NCI-H82 (cell line): ENCODE measurements at places on chromosomes 1 and 21.

DNA sequence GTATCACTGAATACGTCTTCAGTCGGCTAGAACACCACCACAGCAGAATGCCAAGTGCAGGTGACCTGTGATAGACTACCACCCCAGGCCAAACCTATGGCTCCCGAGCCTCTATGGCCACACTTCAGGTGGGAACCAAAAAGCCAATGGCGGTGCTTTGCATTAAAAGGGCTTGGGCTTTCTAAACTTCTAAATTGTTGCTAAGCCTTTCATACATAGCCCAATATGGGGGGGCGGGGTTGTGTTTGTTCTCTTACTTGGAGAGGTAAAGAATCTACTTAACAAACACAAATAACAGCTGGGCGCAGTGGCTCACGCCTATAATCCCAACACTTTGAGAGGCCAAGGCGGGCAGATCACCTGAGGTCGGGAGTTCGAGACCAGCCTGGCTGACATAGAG is 19.7 kb downstream of the USP48 start:
- DNase-seq: peak; percentile 72

DNA sequence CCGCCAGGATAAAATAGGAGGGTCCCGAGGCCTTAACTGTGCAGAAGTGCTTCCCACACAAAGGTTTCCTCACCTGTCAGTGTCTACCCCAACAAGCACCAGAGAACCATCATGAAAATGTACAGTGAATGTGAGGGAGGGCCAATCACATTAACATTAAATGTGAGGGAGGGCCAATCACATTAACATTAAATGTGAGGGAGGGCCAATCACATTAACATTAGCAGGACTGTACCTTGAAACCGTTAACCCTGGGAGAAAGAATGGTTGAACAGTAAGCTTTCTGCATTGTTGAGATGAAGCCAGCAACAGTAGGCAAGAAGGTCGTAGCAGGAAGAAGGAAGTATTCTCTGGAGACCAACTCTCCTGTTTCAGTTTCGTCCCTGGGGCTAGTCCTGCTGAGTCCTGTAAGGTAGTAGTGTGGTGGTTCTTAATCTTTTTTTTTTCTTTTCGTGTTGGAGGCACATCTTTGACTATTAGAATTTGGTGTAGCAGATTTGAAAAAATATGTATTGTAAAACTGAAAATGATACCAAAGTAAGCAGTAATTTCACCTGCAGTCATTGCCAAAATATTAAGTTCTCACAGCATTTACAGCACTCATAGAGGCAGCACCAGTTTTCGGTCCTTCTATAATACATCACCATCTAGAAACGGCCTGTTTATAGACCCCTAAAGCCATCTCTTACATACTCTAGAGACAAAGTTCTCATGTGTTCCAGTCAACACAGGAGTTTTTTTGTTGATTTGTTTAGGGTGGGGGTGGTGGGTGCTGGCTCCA is 98.6 kb upstream of the PPP2R5A start:
- peak; percentile 29 for DNase-seq

DNA sequence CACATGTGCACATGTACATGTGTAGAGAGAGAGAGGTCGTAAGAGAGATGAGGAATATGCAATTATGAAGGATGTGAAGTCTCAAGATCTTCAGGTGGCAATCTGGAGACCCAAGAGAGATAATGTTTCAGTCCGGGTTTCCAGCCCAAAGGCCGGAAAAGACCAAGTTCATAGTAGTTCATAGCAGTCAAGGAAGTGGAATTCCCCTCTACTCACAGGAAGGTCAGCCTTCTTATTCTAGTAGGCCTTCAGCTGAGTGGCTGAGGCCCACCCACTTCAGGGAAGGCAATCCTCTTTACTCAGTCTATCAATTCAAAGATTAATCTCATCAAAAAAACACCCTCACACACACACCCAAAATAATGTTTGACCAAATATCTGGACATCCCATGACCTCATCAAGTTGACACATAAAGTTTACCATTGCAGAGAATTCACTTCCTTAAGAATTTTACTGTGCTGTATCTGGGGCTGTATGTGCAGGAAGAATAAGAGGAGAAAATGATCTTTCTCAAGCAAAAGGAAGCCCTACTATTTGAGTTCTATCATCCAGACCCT is 114.6 kb downstream of the TNFSF18 start:
- DNase-seq: no peak

DNA sequence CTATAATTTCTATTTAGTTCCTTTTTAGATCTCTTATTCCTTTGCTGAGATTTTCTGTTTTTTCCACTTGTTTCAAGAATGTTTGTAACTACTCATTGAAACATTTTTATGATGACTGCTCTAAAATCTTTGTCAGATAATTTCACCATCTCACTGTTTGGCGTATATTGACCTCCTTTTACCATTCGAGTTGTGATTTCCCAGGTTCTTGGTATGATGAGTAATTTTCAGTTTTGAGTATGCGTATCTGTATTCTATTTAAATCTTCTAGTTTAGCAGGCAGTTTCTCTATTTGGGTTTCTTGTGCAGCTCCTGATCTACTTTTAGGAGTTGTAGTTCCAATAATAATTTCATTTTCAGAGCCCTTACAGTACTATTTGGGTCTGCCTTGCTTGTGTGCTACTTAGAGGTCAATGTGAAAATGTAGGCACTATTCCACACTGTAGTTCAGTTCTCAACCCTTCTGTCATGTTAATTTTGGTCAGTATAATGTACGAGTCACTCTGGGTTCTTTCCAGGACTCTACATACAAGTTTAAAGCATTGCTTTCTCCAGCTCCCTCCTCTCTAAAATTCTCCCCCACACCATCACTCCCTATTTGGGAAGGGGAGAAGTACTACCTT is 115.5 kb downstream of the ACBD6 start:
- DNase-seq: no peak

DNA sequence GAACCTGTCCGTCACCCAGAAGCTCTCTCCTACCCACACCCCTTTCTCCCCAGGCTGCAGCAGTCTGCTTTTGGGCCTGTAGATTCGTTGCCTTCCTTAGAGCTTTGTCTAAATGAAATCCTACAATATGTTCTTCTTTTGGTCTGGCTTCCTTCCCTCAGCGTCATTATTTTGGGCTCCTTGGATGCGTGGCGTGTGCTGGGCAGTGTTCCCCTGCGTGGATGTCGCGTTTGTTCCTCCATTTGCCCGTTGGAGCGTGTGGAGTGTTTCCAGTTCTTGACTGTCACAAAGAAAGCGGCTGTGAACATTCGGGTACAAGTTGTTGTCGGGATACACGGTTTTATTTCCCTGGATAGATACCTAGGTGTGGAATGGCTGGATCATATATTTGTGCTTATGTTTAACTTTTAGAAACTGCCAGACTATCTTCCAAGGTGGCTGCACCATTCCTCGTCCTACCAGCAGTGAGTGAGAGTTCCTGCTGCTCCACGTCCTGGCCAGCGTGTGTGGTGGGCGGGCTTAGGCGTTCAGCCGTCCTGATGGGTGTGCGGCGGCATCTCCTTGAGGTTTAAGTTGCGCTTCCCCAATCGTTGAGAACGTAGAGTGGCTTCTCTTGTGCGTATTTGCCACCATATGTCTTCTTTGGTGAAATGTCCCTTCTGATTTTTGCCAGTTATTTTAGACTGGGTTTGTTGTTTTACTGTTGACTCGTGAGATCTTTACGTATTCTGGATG is 31.7 kb downstream of the SKI start:
- no peak for DNase-seq

- DNase-seq: no peak
Measured at GRCh38 chr1:218664385-218665170, 319.4 kb downstream of the TGFB2 start.

- no peak for DNase-seq
Measured at GRCh38 chr1:49435291-49435690, 588.5 kb downstream of the AGBL4 start.
